ENCODE measurements at places on chromosomes 16 and 17. TPM values are rescaled to one million over a fixed set of nuclear protein-coding genes. Genes with fewer than 3 reads are reported as not detected.

- ATAC-seq, result no peak
Observed at GRCh38 chr17:49506282-49506681, 11.2 kb downstream of the NGFR start.

The SCARF1 gene
- total RNA-seq, result 2.3 TPM

The TPSG1 gene
- 0.24 TPM for total RNA-seq

DNA sequence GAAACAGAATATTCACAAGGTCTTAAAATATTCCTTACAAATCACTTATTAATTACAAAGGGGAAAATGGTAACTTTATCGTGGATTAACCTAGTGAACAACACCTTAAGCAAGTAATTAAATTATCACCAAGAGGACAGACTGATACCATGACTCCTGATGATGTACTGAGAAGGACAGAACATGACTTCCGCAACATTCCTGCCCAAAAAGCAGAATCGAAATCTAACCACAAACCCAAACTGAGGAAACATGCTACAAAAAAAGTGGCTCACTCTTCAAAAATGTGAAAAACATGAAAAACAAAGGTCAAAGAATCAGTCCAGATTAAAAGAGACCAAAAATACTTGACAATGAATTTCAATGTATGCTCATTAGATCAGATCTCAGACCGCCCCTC lies 151.5 kb downstream of the AATF start:
- ATAC-seq, result no peak

- no peak for ATAC-seq
Observed at GRCh38 chr16:69566981-69567680, 1.4 kb downstream of the NFAT5 start.

The CLEC10A gene
- 0.92 TPM for total RNA-seq

- peak; percentile 67 for ATAC-seq
Observed at GRCh38 chr16:2040787-2041522, 6.7 kb downstream of the NTHL1 start.

- ATAC-seq, result no peak
Observed at GRCh38 chr16:82074019-82074558, 39.0 kb downstream of the HSD17B2 start.

The GRAPL gene
- 0.48 TPM for total RNA-seq

- no peak for ATAC-seq
Observed at GRCh38 chr16:70665113-70665694, 18.8 kb downstream of the IL34 start.

- peak; percentile 35 for ATAC-seq
Observed at GRCh38 chr16:89565506-89566372, 5.3 kb downstream of the RPL13 start.

GRCh38 chr16:27290562-27290961 lies 22.0 kb upstream of the NSMCE1 start:
- no peak for ATAC-seq

GRCh38 chr17:2232244-2232638 lies 71.3 kb downstream of the SMG6 start:
- ATAC-seq, result no peak

DNA sequence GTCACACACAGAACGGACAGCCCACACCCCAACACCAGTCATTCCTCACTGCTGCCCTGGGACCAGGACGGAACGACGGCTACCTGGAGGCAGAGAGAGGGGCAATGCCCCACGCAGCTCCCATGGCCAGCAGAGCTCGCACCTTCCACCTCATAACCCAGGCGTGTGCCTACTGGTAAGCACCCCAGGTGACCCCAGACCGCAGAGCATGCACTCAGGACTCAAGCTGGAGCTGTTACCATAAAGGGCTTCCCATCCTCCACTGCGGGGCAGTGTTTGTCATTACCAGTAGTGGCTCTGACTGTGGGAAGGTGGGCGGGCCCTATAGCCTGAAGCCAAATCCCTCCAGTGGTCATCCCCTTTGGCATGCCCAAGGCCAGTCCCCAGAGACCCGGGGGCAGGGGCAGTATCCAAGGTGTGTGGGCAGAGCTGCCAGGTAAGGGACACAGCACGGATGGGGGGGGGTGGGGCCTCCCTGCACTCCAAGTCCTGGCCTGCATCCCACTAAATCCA lies 4.7 kb upstream of the BCAR1 start:
- ATAC-seq, result no peak

GRCh38 chr16:80552277-80552676 lies 11.5 kb downstream of the DYNLRB2 start:
- peak; percentile 73 for ATAC-seq

The CHST4 gene
- total RNA-seq, result 0.16 TPM

- no peak for ATAC-seq
Observed at GRCh38 chr17:56109836-56110235, 43.4 kb upstream of the ANKFN1 start.

DNA sequence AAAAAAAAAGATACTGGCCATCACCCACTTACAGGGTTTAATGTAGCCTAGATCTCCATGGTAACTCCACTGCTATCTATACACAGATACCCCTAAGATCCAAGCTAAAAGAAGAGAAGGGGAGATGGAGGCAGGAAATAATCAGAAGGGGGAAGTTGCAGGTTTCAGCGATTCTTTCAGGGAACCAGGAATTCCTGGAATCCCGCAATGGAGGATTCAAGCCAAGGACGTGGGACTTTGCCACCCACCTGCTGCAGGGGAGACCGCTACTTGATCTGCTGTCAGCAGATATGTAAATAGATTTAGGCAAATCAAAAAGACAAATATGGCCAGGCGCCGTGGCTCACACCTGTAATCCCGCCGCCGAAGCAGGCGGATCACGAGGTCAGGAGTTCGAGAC lies 121.1 kb downstream of the AIPL1 start:
- no peak for ATAC-seq
